ENCODE measurements at places on chromosomes 5 and 9.
A peak's percentile ranks its signal among the peaks of the same experiment; 100 is the strongest.

GRCh38 chr9:27408001-27408400, 111.1 kb upstream of the EQTN start:
- DNase-seq: no peak

GRCh38 chr5:87069974-87070608, 197.6 kb upstream of the RASA1 start:
- no peak for DNase-seq

- no peak for DNase-seq
Observed at GRCh38 chr5:111892949-111893348, 136.0 kb upstream of the NREP start.

GRCh38 chr9:9275601-9276000, 1337.2 kb downstream of the PTPRD start:
- DNase-seq: no peak

DNA sequence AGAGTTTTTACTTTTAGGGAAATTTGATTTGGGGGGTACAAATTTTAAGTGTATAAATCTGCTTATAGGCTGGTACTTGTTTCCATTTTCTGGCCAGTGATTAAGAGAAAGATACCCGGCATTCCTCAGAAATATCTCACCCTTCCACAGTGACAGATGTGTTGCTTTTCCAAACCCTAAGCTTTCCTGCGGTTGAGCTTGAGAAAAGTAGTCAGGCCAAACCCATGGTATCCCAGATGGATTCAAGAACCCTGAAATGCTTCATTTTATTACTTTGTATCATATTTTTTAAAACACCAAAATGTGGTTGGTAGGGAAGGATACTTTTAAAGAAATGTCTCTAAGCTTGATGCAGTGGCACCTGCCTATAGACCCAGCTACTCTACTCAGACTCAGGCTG, 23.5 kb downstream of the SPTAN1 start:
- no peak for DNase-seq

DNA sequence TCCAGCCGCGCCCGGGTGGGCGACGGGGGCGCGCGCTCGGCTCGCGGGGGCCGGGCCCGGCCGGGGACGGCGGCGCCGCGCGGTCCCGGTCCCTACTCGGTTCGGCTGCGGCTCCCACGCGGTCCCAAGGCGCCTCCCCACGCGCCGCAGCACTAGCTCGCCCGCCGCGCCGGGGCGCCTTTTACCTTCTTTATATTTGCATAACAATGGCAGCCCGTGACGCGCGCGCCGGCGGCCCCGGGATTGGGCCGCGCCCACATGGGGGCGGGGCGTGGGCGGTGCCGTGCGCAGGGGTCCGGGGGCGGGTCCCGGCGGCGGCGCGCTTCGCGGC, at the start of gene NRARP:
Gene NRARP (minus strand): TSS at position 154 of the 331 bp plus-strand sequence. CDS start 343 bp downstream, outside the sequence.
- DNase-seq: peak; percentile 86

DNA sequence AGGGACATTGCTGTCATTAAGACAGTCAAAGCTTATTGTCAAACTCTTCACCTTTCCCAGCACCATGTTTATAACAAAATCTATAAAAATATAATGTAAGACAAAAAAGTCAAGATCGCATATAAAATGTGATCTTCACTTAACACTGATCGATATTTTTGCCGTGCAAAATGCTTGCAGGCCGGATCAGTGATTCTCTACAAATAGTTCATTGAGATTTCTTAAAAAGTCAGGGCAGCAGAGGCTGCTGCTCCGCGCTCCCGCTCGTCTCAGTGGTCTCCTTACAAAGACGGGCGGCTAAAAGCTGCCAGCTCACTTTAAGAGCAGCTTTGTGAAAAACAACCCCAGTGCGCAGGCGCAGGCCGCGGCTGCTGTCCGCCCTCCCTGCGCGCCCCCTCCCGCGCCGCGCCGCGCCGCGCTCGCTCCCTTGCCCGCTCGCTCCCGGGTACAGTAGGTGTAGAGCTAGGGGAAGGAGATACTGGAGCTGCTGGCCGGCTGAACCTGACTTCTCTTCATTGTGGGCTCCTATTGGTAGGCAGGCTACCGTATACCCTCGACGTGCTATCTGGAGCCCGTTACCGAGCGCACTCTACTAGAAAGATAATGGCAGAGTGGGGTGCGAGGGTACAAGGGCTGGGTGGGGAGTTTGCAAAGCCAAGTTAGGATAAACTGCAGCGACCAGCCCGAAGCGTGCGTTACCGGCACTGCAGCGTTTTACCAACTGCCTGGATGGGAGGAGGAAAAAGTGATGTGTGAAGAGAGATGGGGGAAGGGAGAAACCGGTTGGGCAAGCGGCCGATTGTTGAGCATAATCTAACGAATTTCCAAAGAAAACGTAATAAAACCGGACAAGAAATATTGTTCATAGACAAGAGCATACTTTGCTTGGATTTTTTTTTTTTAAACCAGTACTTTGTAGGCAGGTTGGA, at the start of gene ARRDC3:
Gene ARRDC3 (minus strand): TSS at position 291 of the 929 bp plus-strand sequence. CDS start 225 bp downstream, at position 66.
- DNase-seq: peak; percentile 89

DNA sequence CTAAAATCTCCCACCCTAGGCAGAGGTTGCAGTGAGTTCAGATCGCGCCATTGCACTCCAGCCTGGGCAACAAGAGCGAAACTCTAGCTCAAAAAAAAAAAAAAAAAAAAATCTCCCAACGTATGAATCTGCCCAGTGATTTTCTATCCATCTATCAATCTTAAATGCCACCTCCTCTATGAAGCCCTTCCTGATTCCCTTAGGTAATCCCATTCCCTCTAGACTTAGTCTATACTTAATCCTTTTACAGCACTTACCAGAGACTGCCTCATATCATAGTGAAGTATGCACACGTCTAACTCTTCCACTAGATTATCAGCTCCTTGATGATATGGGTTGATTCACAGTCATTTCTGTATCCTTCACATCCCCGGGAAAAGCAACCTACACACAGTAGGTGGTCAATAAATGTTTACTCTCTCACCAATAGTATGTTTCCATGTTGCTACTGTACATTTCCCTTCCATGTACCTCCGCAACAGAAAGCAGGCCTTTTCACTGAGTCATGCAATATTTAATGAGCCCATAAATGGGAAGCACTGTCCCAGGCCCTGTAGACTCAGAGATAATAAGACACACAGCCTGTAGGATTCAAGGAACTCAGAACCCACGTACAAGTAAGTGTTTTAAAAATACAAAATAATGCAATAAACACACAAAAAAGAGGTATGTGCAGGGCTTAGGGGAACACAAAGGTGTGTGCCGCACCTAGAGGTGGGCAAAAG, 1.2 kb downstream of the DROSHA start:
- DNase-seq: no peak

- no peak for DNase-seq
Observed at GRCh38 chr5:120644516-120644915, 180.4 kb downstream of the PRR16 start.

DNA sequence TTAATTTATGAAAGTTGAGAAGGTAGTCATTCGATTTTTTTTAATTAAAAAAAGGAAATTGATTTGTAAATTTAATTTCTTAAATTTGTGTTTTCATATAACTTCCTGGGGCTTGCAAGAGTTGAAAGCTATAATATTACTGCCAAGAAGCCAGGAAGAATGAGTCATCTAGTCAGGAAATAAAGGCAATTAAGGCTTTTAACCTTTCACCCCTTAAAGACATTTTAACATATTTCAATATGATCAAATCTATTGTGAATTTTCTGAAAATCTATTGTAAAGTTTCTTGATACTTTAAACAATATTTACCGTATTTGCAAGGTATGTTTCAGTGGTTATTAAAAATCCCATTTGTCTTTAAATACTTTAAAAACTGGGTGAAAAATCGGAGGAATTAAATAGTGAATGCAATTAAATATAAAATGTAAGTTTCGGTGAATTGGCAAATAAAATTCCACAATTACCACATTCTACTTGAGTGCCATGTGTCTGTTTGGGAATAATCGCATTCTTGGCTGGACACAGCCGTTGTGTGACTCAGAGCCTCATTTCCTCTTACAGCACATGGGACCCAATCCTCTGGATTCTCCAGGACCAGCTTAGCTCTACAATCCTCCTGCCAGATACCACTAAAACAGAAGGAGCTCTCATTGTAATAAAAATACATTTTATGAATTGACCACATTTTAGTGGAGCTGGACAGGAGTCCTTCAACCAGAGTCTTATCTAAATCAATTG, 310.7 kb downstream of the HCN1 start:
- no peak for DNase-seq

GRCh38 chr9:136131629-136132511, 13.2 kb upstream of the TMEM250 start:
- no peak for DNase-seq

DNA sequence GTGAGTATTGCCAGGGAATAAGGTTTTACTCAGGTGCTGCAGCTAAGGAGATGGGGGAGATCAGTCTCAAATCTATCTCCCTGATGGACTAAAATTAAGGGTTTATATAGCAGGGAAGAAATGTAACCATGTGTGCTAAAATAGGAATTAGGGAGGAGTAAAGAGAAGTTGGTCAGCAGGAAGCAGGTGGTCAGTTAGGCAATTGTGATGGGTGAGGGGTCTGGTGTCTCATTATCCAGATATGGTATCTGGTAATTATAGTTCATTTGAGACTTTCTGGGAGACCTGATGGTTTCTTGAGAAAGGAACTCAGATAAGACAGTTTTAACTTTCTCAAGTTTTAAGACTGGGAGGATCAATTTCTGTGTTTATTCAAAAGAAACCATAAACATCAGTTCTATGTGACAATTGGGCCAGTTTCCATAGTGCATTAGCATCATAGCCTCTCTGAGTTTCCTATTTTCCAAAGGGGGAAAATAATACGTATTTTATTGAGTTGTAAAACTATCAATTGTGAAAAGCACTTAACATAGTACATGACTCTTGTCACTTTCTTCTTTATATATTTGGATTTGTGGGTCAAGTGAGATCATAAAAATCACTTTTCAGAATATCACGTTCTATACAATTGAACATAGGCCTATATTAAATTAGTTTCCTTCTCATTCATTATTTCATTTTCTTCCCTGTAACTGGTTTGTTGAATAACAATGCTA, 115.9 kb downstream of the ZSWIM6 start:
- DNase-seq: no peak

DNA sequence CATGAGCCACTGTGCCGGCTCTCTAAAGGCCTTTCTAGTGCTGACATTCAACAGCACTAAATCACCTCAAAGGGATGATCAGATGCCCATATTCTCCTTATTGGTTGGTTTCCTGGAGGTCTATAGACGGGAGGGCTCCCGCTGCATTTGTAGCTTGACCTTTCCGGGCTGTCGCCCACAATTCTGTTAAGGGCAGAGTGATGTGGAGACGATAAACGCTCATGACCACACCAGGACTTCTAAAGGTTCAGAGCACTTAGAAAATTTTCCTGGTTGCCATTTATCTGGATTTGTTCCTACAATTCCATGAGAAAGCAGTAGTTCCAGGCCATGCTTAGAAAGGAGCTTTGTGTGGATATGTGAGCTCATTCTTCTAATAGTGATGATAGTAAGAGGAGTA, 170.3 kb downstream of the SLC12A2 start:
- no peak for DNase-seq

GRCh38 chr5:6587171-6587570, 45.7 kb downstream of the NSUN2 start:
- no peak for DNase-seq

GRCh38 chr5:88813805-88814575, 69.0 kb downstream of the MEF2C start:
- no peak for DNase-seq

GRCh38 chr5:143154510-143155370, 248.7 kb downstream of the NR3C1 start:
- no peak for DNase-seq

DNA sequence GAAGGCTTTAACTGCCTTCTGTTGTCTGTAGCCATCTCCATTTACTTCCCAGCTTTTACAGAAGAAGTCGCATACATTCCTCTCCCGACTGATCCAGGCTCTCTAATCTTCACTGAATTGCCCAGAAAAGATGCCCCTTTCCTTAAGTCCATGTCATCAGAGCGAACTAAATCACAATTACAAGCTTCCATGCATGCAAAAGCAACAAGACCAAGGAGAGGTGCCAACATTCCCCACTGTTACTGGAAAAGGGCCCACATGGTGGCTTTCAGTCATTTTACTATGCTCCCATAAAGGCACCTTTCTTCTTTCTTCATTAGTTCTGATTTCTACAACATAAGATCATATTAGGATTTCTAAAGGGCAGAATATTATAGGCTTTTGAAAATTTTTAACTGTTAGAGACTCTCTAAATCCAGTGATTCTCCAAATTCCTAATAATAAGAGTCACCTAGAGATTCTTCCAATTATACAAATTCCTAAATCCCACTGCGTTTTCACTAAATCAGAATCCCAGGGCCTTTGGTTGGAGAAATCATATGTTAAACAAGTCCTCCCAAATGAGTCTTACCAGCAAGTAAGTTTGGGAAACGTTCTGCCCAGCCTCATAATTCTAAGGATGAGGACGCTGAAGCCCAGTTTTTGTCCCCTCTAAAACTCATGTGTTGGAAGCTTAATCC, 17.0 kb upstream of the ZFR start:
- no peak for DNase-seq

DNA sequence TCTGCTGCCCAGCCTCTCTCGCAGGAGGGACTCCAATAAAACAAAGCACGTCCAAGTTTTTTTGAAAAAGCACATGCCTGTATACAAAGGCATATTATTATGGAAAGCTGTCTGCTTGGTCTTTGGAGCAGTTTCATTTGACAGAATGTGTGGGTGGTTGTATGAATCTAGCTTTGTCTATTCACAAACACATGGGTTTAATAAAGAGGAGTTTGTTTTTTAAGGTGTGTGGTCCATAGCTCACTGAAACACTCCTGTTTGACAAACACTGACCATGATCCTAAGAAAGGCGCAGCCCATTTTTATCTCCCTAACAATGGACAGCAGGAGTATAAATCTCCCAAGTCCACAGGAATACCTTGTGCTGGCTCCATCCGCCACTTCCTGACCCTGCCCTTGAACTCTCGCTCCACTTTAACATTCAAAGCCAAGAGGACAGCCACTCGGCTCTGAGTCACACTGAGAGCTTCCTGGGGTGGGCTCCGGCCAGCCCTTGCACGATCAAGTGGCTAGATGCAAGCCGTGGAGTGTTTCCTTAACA, 371.9 kb downstream of the EBF1 start:
- DNase-seq: no peak

DNA sequence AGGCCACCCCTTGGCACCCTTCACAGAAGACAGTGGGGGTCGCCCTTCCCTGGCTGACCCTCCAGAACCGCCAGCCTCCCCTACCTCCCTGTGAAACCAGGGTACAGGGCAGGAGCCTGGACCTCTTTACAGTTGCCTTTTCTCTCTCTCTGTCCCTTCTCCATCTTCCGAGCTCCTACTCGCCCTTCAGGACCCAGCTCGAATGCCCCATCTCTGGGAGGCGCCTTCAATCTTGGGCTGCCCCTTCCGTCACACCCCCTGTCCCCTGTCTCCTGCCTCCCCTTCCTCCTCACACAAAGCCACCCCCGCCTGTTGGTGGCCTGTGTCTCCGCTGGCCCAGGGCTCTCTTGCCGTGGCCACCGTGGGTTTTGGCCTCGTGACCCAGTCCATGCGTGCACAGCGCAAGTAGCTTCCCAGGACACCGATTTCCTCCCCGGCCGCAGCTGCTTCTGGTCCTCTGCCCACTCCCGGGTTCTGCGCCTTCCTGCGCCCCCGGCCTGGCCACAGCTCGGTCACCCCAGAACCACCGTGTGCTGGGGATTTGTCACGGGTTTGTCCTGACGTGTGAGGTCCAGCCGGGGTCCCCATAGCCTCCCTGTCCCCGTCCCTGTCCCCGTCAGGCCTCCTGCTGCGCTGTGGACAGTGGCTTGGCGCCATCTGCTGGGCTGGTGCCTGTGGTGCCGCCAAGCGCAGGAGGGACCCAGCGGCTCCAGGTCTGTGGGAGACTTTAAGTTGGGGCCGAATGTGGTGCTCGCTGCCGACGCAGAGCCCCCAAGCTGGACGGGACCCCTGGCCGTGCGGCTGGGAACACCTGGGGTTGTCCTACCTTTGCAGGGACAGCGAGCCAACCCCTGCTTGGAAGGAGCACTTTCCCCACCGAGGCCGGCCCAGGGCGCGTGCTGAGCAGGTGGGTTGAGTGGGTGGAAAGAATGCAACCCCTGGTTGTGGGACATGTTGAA, 4.0 kb upstream of the TMEM250 start:
- DNase-seq: peak; percentile 73

All from activated CD8-positive, alpha-beta memory T cell treated with anti-CD3 and anti-CD28 coated beads for 1 hour (primary cell).